ENCODE measurements at places on chromosomes 6 and 20. TPM values are rescaled to one million over a fixed set of nuclear protein-coding genes. Genes with fewer than 3 reads are reported as not detected.

DNA sequence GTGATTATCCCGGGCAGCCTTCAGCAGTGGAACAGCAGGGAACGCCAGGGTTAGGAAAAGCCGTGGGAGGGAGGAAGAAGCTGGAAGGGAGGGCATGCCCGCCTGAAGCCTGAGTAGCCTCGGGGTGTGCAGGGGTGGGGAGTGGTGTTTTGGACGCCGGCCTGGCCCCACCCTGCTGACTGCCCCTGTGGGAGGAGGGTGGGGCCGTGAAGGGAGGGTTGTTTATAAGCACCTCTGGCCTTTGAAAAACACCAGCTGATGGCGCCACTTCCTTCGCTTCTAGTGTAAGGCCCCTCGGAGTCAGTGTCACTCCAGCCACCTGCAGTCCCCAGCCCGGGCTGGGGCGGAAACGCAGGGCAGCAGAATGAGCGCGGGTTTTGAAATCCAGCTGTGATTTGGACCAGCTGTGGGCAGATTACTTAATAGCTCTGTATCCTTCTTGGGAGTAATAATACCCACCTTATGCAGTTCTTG is 52.8 kb upstream of the BMP6 start:
- no peak overlapping the region for H3K27ac ChIP-seq
- H3K4me1 ChIP-seq, result no peaks in the 10 kb centered on the region
- DNase-seq, result no peak
- no peaks in the 10 kb centered on the region for H3K36me3 ChIP-seq

DNA sequence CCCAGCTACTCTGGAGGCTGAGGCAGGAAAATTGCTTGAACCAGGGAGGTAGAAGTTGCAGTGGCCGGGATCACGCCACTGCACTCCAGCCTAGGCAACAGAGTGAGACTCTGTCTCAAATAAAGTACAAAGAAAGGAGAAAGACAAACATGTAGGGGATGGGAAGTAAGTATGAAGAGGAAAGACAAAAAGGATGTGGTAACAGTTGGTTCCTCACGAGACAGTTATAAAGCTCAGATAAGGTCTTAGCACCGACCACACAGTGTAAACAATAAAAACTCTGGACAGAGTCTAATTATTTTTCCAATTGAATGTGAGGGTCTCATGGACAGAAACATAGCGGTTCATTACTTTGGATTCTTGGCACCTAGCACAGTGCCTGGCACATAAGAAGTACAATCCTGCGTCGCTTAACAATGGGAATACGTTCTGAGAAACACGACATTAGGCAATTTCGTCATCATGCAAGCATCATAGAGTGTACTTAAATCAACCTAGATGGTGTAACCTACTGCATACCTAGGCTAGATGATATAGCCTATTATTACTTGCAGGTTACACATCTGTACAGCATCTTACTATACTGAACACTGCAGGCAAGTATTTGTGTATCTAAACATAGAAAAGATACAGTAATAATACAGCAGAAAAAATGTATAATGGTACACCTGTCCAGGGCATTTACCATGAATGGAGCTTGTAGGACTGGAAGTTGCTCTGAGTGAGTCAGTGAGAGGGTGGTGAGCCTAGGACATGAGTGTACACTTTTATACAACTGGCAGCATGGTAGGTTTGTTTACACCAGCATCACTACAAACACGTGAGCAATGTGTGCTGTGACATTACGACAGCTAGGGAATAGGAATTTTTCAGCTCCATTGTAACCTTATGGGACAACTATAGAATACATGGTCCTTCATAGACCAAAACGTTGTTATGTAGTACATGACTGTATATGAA is 38.2 kb downstream of the MBOAT1 start:
- H3K36me3 ChIP-seq, result no peaks in the 10 kb centered on the region
- no peak overlapping the region for H3K27ac ChIP-seq
- DNase-seq, result no peak
- H3K4me3 ChIP-seq, result no peak overlapping the region

DNA sequence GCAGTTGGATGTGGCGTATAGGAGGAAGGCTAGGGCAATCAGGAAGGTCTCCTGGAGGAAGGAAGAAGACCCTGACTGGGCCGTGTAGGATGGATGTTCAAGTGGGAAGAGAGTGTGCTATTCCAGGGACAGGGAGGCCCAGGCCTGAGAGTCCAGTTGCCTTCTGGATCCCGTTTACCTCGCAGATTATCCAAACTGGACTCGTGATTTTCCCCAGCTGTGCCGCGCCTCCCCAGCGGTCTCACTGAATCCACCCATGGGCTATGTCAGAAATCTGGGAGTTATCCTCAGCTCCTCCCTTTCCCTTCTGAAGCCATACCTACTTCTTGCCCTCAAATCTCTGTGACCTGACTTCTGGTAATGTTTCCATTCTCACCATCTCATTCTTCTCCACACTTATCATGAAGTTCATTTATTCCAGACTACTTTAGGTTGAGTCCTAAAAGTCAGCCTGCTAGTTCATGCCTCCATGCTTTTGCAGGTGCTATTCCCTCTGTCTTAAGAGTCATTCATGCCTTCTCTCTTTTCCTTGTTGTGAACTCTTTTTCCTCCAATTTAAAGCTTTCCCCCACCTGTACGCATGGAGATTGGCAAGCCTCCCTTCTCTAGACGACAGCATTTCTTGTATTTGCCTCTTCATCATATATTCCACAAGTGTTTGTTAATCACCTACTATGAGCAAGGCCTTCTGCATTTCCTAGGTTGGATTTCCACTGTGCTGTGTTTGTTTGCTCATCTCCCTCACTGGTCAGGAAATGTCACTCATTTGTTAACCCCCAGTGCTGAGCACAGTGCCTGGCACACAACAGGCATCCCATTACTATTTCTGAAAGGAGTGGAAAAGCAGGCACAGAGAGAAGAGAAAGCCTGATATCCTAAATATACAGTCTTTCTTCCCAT is 2.7 kb downstream of the SDCBP2 start:
- peaks cover 28% of the 10 kb centered on the region for H3K4me1 ChIP-seq
- no peaks in the 10 kb centered on the region for H3K27me3 ChIP-seq
- H3K27ac ChIP-seq, result no peak overlapping the region

Gene CTAGE9
- total RNA-seq, result not detected

GRCh38 chr6:18693881-18694280 is 306.7 kb downstream of the RNF144B start:
- H3K27me3 ChIP-seq, result no peaks in the 10 kb centered on the region
- no peaks in the 10 kb centered on the region for H3K36me3 ChIP-seq
- H3K27ac ChIP-seq, result no peak overlapping the region
- no peaks in the 10 kb centered on the region for H3K4me1 ChIP-seq
- H3K4me3 ChIP-seq, result no peak overlapping the region

Gene ZNF334
- total RNA-seq, result 5.1 TPM

- DNase-seq, result no peak
- H3K27ac ChIP-seq, result no peak overlapping the region
- H3K4me3 ChIP-seq, result no peak overlapping the region
- no peaks in the 10 kb centered on the region for H3K4me1 ChIP-seq
- H3K36me3 ChIP-seq, result no peaks in the 10 kb centered on the region
- H3K27me3 ChIP-seq, result peaks cover 57% of the 10 kb centered on the region
Observed at GRCh38 chr6:133906050-133906449, 17.1 kb downstream of the TCF21 start.

- H3K27me3 ChIP-seq, result peaks cover 6% of the 10 kb centered on the region
- H3K4me1 ChIP-seq, result peaks cover 4% of the 10 kb centered on the region
- H3K36me3 ChIP-seq, result peaks cover 2% of the 10 kb centered on the region
- DNase-seq, result no peak
- no peak overlapping the region for H3K27ac ChIP-seq
Observed at GRCh38 chr6:16092140-16092539, 36.7 kb upstream of the MYLIP start.

Data from activated naive CD8-positive, alpha-beta T cell treated with anti-CD3 and anti-CD28 coated beads for 36 hours (primary cell).